ENCODE measurements at places on chromosomes 2 and 18.

GRCh38 chr18:55479656-55480420 is 108.2 kb downstream of the TCF4 start:
- no peak for DNase-seq

DNA sequence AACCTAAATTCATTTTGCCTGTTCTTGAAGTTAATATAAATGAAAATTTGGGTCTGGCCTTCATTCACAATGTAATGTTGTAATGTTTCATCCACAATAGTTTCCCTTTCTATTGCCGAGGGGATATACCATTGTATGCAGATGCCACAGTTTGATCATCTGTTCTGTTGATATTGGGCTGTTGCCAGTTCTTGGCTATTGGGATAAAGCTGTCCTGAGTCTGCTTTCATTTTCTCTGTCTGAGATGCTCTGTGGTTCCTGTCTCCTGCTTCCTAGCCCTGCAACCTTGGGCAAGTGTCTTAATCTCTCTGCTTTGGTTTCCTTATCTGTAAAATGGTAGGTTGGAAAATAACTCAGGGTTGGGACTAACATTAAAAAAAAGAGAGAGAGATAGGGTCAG is 25.2 kb downstream of the B3GNT2 start:
- no peak for DNase-seq

- no peak for DNase-seq
Measured at GRCh38 chr2:100675855-100676254, 113.1 kb downstream of the PDCL3 start.

DNA sequence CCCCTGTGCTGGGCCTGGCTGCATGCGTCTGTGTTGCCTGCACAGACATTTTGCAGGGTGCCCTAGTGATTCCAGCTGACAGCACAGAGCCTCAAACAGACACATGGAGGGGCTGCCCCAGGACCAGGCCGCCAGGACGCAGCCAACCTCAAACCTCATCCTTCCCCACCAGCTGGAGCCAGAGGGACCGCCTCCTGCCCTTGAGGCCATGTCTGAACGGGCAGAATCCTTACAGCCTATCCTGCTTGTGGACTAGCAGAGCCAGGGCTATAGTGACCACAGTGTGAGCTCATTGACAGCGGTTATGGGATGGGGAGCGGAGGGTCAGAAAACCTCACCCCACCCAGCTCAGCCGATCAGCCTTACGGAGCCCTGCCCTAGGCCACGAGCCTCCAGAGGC is 22.4 kb downstream of the ODC1 start:
- no peak for DNase-seq

- no peak for DNase-seq
Measured at GRCh38 chr2:121148481-121148880, 136.5 kb downstream of the TFCP2L1 start.

GRCh38 chr2:118498943-118499342 is 348.5 kb downstream of the EN1 start:
- DNase-seq: no peak

GRCh38 chr18:74457043-74457724 is at the start of gene DIPK1C:
Gene DIPK1C, minus strand, starts transcription at chr18:74457308. Its CDS starts 49 bp downstream, at chr18:74457259.
- no peak for DNase-seq

DNA sequence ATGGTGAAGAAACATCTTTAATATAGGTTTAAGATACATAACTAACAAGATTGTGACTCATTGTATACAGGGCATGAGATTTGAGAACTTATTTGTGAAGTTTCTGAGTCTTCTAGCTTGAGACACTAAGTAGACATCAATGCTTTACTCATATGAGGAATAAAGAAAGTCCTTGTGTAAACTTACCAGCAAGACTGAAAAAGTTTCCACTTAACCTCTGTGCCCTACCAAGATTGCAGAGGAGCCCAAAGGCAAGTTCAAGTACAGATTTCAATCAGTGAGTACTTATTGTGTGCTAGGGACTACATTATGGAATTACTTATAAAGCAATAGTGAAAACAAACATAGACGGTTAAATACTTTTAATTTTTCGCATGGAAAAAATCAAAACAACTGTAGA is 1041.2 kb upstream of the CELF4 start:
- no peak for DNase-seq

- DNase-seq: no peak
Measured at GRCh38 chr2:178531168-178531567, 50.9 kb downstream of the PLEKHA3 start.

DNA sequence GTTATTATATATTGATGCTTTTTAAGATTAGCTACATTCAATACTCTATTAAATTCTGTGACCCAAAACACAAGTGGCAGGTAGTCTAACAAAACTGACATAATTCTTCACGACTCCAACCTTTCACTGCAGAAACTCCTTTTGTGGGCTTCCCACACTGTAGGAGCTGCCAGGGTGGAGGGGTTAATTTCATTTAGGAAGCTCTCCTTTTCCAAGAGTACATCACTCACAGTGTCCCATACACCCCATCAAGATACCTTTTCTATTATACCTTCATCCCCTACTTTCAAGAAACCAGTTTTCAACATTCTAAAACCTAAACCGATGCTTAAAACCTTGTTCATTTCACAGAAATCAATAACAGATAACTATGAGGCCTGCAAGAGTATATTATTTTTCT is 825 bp downstream of the THUMPD2 start:
- no peak for DNase-seq

GRCh38 chr2:240296104-240296406 is 139.4 kb upstream of the GPC1 start:
- DNase-seq: no peak

DNA sequence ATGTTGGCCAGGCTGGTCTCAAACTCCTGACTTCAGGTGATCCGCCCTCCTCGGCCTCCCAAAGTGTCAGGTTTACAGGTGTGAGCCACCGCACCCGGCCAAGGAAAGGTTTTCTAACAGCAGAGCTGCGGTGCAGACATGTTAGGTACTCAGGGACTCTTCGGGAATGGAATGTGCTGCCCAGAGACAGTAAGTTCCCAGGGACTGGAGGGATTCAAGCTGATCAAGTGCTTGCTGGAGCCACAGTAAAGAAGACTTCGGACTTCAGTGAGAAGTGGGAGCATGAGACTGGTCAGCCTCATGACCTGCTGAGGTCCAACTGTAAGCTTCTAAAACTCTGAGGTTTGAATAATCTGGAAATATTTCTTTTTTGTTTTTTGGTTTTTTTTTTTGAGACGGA is 7.8 kb upstream of the DES start:
- DNase-seq: no peak

DNA sequence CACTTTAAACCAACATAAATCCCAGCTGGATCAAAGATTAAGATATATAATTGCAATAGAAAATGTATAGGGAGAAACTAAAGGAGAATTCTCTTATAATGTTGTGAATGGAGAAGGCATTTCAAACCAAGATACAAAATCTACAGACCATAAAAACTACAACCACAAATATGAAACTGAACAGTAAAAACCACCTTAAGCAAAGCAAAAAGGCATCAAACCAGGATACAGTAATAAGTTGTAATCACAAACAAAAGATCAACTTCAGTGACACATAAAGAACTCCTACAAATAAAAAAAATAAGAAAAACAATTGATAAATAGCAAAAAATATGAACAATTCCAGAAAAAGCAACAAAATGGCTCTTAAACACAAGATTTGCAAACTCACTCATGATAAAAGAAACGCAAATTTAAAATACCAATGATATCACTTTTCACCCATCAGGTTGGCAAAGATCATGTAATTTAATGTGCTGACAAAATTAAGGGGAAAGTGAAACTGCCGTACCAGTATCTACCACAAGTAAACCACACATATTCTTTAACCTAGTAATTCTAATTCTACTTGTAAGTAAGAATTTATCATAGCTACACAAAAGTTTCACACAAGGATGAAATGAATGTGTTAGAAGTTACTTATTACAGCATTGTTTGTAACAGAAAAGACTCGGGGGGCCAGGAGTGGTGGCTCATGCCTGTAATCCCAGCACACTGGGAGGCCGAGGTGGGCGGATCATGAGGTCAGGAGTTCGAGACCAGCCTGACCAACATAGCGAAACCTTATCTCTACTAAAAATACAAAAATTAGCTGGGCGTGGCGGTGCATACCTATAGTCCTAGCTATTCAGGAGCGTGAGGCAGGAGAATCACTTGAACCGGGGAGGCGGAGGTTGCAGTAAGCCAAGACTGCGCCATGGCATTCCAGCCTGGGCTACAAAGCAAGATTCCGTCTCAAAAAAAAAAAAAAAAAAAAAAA is 101.9 kb downstream of the USP34 start:
- DNase-seq: no peak

GRCh38 chr2:78407960-78408794 is 617.3 kb upstream of the REG3G start:
- no peak for DNase-seq

DNA sequence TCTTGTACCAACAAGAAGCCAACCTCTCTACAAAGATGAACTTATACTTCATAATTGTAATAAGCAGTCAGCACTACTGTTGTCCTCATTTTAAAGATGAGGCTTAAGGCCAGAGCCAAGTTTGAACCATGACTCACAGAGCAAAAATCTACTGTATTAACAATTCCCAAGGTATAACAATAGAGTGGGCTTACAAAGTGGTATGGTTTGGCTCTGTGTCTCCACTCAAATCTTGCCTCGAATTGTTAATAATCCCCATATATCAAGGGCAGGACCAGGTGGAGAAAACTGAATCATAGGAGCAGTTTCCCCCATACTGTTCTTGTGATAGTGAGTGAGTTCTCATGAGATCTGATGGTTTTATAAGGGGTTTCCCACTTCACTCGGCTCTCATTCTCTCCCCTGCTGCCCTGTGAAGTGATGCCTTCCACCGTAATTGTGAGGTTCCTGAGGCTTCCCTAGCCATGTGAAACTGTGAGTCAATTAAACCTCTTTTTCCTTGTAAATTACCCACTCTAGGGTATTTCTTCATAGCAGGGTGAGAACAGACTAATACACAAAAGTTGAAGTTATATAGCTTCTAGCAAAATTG is 19.5 kb downstream of the MRPL44 start:
- DNase-seq: no peak

GRCh38 chr2:146532509-146533147 is 1312.2 kb upstream of the ACVR2A start:
- DNase-seq: no peak

DNA sequence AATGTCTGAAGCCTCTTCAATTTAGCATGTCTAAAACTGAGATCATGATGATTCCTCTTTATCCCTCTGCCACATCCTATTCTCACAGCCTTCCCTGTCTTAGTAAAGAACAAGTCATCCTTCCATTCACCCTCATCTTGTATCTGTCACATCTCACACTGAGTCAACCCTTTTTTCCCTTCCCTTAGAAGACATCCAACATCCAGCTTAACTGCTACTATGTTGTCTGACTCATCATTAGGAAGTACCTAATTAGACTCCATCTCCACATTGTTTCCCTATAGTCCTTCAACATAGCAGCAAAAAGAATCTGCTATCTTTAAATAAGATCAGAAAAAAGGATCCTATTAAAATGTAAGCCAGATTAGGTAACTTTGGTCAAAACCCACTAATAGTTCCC is 85.2 kb upstream of the GRB14 start:
- DNase-seq: peak; percentile 56

Measured in HFF-Myc (cell line).